ENCODE measurements at places on chromosomes 16 and 17.

GRCh38 chr16:53556521-53556920 lies 53.5 kb upstream of the AKTIP start:
- DNase-seq = no peak

GRCh38 chr16:69709456-69710084 lies 16.8 kb downstream of the NQO1 start:
- peak; percentile 83 for DNase-seq

DNA sequence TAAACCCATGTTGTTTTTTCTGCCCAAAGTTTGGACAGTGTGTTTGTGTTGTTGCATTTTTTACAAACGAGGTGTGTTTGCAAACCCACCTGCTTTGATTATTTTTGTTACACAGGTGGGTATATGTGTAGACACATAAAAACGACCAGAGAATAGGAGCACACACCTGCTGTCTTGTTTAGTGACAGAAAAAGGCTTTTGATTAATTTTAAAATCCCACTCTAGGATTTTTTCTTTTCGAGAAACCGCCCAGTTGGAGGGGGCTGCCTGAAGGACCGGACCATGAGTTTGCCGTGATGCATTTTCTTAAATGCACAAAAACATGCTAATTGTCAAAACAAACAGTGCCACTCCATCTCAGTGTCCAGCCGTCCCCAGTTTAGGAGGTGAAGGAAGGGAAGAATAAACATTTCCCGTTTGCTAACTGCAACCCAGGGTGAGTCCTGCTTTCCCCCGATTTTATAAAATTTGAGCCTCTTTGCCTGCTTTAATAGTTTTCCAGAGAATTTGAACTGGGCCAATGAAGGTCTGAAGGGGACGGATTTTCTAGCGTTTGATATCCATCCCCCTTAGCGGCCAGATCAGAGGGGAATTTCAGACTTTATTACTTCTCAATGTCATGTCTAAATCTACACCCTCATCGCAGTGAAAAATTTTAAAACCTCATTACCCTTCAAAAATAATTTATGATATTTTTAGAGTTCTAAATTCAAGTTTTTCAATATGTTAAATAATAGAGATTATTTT lies 3.2 kb downstream of the FOXC2 start:
- DNase-seq = no peak

- DNase-seq = peak; percentile 46
These were observed at the start of gene METRNL for GRCh38 chr17:83079352-83079747. TSS of gene METRNL (plus strand) at chr17:83079609. CDS start at chr17:83079816, 207 bp downstream.

DNA sequence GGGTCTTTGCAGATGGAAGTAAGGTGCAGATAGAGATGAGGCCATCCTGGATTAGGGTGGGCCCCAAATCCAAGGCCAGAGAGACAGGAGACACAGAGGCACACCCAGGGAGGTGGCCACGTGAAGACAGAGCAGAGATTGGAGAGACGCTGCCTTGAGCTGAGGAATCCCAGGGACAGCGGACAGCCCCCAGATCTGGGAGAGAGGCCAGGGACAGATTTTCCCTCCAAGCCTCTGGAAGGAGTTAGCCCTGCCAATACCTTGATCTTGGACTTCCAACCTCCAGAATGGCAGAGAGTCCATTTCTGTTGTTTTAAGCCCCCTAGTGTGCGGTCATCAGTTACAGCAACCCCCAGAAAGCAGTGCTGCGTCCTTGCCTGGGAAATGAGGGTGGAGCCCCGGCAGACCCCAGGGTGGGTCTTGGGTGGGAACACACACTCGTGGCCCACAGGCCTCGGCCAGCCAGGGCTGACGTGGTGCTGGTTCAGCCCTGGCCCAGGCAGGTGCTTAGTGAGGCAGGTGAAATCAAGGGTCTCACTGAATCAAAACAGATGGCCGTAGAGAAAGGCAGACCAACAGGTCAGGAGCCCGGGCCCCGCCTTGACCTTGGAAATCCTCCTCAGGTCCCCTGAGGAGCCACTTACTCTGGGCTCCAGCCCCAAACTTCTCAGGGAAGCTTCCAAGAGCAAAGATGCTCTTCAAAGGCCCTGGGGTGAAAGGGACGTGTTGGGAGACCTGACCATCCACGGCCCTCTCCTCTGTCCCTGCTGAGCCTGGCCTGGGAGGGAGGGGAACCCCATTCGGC lies 169.3 kb downstream of the RBFOX3 start:
- DNase-seq = no peak

DNA sequence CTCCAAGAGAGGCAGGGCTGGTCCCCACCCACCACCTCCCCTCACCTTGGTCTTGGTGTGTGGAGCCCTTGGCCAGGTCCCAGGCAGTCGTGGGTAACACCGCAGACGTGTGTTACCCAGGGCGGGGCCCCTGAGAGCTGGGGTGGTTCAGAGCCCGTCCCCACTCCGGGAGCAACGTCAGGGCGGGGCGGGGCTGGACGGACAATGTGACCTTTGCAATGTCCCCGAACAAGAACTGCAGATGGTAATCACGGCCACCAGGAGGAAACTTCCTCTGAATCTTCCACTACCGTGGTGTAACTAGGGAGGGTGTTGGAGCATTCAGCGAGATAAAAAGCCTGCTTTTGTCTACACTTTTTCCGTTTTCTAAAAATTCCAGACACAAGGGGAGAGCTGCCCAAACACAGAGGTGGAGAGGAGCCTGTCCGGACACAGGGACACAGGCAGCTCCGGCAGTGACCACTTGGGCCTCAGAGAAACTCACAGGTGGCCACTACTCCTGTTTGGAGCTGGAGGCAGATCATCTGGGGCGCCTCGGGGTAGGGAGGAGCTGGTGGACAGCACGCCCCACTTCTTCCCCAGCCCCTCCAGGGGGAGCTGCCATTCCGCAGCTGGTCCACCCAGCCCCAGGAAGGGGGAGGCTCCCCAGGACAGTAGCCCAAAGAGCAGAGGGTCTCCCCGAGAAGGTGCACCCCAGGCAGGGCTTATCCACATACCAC lies 14.2 kb upstream of the SLC38A10 start:
- DNase-seq = peak; percentile 68
